ENCODE measurements at places on chromosomes 5 and 9.

- no peak for DNase-seq
Measured at GRCh38 chr5:108670591-108671289, 77.0 kb upstream of the FER start.

DNA sequence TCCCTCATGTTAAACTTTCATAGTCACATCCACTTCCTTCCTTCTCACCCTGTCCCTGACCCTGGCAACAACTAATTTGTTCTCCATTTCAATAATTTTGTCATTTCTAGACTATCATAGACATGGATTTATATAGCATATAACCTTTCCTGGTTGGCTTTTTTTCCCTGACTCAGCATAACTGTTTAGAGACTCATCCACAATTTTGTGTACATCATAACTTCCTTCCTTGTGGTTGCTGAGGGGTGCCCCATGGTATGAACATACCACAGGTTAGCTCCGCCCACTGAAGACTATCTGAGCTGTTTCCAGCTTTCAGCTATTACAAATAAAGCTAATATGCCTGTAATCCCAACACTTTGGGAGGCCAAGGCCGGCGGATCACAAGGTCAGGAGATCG, 137.3 kb downstream of the PHF2 start:
- no peak for DNase-seq

DNA sequence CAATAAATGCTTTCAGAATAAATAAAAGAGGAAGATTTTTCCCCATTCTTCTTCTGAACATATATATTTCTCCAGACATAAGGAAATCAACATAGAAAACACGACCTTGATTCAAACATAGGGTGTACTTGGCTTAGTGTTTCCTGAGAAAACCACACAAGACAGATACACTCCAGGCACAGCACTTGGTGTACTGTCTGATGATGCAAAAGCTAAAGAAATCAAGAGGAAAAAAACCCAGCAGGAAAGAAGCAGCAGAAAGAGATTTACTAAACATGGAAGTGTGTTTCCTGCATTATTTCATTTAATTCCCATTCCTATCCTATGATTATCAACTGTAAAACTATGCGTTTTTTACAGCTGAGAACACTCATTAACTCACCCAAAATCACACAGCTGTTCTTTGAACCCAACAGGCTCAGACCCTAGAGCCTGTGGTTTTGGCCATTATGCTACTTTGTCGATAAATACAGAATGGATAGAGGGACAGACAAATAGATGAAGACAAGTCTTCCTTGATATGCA, 46.1 kb downstream of the NIPAL4 start:
- DNase-seq = no peak

- no peak for DNase-seq
Measured at GRCh38 chr5:147860641-147861025, 17.9 kb upstream of the SCGB3A2 start.

All from cardiac septum (tissue), 1 donor.